Karpas-422 (cell line): ENCODE measurements at places on chromosomes 1 and 21.

DNA sequence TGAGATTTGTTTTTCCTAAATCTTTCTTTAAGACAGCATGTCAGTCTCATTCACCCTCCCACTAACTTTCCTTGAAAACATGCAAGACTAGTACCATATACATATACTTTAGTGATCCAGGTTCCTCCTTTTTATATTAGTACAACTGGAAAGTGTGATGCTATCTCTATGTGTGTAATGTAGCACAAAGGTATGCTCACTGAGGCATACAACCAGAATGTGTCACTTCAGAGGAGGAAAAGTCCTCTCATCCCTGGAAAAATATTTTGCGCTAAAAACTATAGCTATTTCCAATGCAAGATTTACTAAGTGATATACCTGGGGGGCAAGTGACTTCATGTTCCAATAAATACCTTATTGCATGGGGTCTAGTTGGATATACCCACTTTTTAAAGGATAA lies 45.9 kb downstream of the BARHL2 start:
- no peak for DNase-seq

GRCh38 chr1:4836574-4836973 lies 182.2 kb downstream of the AJAP1 start:
- no peak for DNase-seq

GRCh38 chr1:218510153-218510772 lies 165.1 kb downstream of the TGFB2 start:
- no peak for DNase-seq

DNA sequence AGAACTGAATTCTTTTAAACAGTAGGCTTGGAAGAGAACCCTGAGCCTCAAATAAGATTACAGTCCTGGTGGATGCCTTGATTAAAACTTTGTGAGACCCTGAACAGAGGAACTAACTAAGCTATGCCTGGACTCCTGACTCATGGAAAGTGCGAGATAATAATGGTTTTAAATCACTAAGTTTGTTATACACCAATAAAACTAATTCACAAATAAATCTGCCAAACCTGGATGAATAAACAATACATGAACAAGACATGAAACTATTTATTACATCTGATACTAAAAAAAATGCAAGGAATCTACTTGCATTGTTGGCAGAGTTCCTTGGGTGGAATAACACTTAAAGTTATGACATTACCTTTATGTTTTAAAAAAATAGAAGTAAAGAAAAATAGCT lies 118.4 kb downstream of the PIGK start:
- no peak for DNase-seq

GRCh38 chr1:233440951-233441401 lies 113.5 kb downstream of the MAP3K21 start:
- DNase-seq: peak; percentile 81

DNA sequence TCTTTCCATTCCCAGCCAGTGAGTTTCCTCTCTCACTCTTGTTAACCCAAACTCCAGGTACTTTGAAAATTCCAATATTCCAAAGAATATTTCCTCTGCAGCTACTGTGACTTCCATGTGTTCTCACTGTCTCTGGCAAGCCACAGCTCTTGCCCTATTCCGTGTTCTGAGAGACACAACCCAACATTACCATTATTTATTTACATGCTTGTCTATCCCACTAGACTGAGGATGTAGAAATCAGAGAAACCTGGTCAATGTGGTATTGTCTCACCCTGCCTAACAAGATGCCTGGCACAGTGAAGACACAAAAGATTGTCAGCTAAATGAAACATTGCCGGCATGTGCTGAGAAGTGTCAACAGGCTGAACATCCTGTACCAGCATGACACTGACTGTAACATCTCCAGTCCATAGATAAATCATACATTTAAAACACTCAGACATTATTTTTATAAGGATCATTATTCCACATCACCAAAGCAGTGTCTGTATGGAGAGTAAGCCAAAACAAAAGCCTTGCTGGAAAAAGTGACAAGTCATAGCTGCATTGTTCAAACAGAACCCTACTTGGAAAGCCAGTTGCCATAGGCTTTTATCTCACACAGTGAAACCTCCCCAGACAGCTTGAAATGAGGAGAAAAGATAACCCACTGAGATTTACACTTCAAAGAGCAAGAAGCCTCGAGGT lies 72.3 kb downstream of the SIPA1L2 start:
- no peak for DNase-seq

DNA sequence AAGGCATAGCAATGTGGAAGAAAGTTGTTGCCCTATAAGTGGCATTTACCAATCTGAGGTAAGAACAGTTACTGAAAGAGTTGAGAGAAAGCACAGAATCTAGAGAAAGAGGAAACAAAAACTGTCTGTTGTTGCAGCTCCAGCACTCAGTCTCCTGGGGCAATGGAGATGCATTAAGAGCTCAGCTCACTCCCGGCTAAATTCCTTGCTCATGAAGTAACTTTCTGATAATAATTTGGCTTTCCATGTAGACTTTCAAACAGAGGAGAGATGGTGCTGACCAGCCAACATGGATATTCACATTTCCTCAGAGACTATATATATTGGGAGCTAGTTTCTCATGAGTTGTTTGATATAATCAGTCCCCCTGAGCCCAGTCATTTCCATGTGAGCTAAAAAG lies 135.3 kb downstream of the GDAP2 start:
- DNase-seq: no peak

- no peak for DNase-seq
Observed at GRCh38 chr1:115929881-115930280, 46.4 kb upstream of the SLC22A15 start.

DNA sequence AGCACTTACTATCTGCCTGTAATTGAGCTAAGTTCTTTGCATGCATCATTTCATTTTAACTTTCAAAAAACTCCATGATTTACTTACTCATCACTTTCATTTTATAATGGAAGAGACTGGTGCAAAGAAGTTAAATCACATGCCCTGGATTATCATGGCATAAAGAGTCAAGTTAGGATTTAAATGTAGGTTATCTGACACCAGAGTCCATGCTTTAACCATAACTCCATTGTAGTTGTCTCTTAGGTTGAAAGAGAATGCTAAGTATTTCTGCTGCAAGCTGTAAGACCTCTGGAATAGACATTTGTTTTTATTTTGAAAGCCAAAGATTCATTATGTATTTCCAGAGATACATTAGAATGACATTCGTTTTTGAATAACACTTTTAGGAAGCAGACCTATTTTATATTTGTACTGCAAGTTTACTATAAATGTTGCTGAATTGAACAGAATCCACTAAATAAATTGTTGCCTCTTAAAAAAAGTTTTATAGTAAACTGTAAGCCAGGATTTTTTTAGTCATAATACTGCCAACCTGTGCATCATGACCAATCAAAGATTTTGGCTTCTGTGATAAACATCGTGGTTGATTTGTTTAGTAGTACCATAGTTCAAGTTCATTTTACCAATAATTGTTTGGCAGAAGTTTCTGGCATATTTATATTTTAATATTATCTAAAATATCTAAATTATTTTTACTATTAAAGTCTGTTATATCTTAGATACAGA lies 26.1 kb downstream of the CFH start:
- no peak for DNase-seq

DNA sequence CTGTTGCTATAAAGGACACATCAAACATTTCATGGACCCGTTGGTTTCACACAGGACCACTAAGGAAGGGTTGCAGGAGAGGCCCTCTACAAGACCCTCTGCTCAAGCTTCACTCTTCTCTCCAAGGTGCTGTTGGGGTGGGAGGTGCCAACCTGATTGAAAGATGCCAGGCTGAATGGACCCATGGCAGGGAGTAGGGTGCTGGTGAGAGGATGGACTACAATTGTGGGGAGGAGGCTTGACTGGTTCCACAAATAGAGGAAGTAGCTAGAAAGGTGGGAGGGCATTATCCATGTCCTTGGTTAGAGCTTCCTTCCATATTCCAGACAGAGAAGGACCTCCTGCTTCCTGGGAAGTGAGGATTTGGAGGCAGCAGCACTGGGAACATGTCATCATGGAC lies 167.6 kb upstream of the HMGB4 start:
- DNase-seq: peak; percentile 50

GRCh38 chr1:247924868-247925267 lies at the start of gene OR2AJ1:
TSS of gene OR2AJ1 (plus strand) at chr1:247924889. CDS start at chr1:247933769, 8,880 bp downstream.
- no peak for DNase-seq

- DNase-seq: no peak
Observed at GRCh38 chr1:91793189-91793588, 92.8 kb downstream of the TGFBR3 start.

GRCh38 chr1:6515771-6516170 lies 24.3 kb upstream of the PLEKHG5 start:
- DNase-seq: no peak

- DNase-seq: peak; percentile 93
Observed at GRCh38 chr1:211606914-211607753, 28.2 kb upstream of the SLC30A1 start.

DNA sequence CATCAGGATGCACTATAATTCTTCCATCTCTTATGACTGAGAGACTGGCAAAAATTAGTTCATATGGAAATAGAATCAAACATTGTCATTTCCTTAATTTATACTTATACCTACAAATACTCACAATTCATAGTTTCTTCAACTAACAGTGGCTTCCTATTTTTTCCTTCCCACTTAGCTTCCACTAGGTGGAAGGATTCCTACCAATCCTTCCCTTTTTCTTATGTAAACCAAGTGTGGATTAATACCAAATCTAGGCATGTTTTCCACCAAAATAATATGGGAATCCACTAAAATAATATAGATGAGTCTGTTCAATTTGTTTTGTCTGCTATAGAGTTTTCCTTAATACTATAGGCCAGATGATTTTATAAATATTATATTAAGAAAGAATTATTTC lies 1537.1 kb downstream of the PLA2G4A start:
- no peak for DNase-seq

- DNase-seq: no peak
Observed at GRCh38 chr1:119943216-119943615, 46.9 kb upstream of the ADAM30 start.

DNA sequence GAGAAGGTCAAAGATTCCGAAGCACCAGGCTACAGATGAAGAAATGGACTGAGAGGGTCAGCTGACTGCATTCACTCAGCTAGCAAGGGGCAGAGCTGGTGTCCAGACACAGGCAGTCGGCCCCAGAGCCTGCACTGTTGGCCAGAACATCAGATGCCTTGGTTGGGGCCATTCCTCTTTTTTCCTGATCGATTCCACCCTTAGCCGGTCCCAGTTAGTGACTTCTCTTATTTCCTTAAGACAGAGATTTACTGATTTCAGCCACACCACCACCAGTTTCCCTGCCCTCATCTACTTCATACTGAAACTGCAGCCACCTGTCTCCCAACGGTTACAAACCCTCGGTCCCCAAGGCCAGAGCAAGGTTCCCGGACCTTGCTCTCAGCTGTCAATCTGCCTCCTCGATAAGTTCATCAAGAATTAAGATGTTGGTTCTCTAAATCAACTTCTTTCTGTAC lies 11.5 kb downstream of the CD58 start:
- no peak for DNase-seq

GRCh38 chr1:201444792-201445191 lies 23.3 kb upstream of the TNNI1 start:
- DNase-seq: no peak

GRCh38 chr1:38203441-38203840 lies 156.8 kb upstream of the POU3F1 start:
- no peak for DNase-seq

GRCh38 chr1:158045639-158046038 lies 52.2 kb downstream of the KIRREL1 start:
- DNase-seq: no peak

DNA sequence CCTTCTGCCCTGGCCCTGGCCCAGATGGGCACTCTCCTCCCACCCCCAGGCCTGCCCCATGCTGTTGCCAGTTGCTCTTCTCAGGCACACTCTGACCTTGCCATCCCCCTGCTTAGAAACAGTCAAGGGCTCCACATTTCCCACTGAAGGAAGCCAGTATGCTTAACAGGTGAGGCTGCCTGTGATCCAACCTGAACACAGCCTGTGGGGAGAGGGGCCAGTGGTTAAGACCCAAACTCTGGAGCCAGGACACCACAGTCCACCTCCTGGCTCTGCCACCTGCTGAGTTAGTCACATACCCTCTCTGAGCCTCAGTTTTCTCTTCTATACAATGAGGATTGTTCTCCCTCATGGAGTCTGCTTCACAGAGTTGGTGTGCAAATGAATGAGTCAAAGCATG lies 526.9 kb downstream of the MATN1 start:
- DNase-seq: no peak

- peak; percentile 38 for DNase-seq
Observed at GRCh38 chr1:86491171-86491950, 22.6 kb downstream of the CLCA1 start.

GRCh38 chr1:148318123-148318903 lies 164.8 kb downstream of the PPIAL4G start:
- DNase-seq: no peak

DNA sequence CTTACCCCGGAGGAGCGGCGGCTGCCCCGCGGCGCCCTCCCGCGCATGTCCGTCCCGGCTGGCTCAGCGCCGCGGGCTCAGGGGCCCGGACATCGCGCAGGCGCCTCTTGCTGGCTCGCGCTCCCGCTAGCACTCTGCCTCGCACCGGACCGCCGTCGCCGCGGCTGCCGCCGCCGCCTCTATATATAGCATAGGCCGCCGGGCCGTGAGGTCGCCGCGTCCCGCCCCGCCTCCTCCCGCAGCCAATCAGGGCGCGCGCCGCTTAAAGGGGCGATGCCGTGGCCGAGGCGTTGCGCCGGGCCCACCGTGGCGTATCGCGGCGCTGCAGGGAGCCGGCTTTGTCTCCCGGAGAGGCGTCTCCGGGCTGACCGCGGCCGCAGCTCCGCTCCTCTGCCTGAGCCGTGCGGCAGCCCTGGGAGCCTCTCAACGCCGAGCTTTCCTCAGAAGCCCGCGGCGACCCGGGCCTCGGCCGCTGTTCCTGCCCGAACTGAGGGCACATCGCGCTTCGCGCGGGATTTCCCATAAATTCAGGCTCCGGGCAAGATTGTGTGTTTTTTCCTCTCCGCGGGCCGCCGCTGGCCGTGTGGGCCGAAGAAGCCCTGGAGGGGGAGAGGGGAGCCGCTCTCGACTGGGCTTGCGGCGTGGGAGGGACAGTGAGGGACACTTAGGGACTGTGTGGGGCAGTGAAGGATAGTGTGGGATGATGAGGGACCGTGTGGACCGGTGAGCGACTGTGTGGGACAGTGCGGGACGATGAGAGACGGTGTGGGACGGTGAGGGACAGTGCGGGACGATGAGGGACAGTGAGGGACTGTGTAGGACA lies at the start of gene ERRFI1:
ERRFI1 (minus strand) TSS at position 157 of the 823 bp plus-strand sequence. CDS start 10,690 bp downstream, outside the sequence.
- no peak for DNase-seq

GRCh38 chr1:1602968-1603506 lies 3.1 kb upstream of the FNDC10 start:
- DNase-seq: peak; percentile 50
